ENCODE measurements at places on chromosomes 12 and 14.
A peak's percentile ranks its signal among the peaks of the same experiment; 100 is the strongest.

DNA sequence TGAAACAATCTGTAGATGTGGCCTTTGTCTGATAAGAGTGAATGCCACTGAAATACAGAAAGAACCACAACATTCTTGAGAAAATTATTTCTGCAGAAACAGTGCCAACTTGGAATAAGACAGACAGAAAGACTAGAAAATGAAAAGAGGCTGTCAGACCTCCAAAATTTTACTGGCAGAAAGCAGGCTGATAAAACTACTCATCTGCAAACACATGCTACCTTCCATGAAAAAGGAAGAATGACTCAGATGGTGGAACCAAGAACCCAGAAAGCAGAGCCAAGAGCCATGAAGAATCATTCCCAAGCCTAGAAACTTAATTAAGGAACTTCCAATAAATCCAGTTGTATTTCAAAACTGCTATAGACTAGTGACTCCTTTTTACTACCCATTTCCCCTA is 31.9 kb upstream of the OSBPL8 start:
- DNase-seq: no peak

GRCh38 chr12:15928346-15928745 is 17.2 kb downstream of the DERA start:
- no peak for DNase-seq

GRCh38 chr14:23339506-23340268 is 13.0 kb downstream of the SLC22A17 start:
- DNase-seq: no peak

GRCh38 chr14:105738638-105739037 is 212.3 kb downstream of the TMEM121 start:
- no peak for DNase-seq

- DNase-seq: peak; percentile 16
These were observed 56.4 kb upstream of the PIWIL1 start for GRCh38 chr12:130281153-130281799.

DNA sequence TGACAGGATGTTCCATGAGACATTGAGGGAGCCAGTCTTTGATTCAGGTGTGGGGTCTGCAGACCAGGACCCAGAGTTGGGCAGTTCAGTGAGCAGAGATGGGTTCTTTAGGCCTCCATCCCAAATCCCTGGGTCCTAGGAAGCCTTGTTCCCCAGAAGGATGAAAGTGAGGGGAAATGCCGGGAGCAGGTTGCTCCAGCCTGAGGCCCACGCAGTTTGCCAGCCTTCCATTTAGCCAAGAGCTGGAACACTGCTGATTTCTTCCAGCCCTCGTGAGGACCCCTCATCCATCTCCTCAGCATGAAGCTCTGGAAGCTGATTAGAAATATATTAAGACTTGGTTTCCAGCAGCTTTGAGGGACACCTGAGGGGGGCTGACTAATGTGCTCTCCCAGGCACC is 12.1 kb downstream of the C14orf132 start:
- no peak for DNase-seq

GRCh38 chr12:31570880-31571279 is 20.1 kb downstream of the DENND5B start:
- no peak for DNase-seq

DNA sequence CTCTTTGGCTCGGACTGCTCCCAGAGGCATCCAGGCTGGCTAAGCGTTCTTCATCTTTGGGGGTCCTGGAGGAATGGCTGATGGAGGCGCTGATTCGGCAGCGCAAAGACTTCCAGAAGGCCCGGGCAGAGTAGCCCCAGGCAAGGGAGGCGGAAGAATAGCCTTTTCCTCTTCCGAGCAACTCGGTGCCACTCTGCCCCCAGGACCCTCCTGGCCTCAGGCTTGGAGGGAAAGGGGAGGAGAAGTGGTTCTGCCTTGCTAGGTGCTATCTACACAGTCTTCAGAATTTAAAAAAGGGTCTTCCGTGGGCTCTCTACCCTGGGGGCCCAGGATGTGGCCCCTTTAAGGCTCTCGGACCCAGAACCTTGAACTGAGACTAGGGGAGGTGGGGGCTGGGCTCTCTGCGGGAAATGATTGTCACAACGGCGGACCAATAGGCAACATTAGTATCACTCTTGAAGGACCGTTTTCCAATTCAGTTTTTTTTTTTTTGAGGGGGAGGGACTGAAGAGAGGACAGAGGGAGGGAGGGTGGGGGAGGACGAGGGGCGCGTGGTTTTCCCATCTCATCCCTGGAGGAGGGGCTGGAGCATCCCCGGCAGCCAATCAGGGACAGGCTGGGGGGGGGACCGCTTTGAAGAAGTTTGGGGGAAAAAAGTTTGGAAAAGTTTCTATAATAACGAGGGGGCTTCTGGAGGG is at the start of gene NFATC4:
Gene NFATC4, plus strand, starts transcription at position 671 of the 698 bp plus-strand sequence. CDS start 157 bp downstream, outside the sequence.
- no peak for DNase-seq

GRCh38 chr12:113165521-113166450 is 16.3 kb downstream of the CFAP73 start:
- DNase-seq: no peak

DNA sequence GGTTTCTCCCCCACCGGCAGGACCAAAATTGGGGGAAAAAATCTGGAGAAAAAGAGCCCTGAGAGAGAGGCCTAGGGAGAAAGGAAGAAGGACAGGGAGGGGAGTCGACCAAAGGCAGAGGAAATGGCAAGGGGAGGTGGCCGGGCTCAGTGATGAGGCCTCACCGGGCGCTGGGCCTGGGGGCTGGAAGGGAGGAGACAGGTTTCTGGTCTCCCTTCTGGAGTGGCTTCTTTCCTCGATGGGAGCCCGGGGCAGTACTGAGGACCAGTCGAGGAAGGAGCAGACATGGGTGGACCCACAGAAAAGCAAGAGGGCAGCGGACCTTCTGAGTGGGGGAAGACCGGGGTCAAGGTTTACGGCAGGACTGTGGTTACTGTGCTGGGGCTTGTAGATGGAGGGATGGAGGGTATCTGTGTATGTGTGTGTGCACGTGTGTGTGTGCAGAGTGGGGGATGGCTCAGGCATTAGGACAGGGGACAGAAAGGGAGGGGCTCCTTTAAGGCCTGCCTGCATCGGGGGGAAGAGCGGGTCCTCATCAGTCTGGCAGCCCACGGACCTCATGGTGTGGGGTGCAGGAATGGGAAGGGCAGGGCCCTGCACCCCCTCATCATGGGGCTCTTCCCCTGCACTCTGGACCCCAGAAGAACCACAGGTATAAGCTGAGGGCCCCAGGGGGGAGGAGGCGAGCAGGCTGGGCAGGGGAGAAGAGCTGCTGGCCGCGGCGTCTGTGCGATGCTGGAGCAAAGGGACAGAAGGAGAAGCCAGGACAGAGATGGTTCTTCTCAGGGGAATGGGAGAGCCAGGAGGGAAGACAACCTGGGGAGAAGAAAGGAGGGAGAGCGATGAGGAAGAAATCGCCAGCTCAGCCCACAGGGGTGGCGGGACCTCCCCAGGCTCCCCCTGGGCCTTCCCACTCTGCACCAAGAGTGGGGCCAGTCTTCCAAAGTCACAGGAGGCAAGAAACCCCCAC is 15.1 kb upstream of the RPLP0 start:
- DNase-seq: no peak

DNA sequence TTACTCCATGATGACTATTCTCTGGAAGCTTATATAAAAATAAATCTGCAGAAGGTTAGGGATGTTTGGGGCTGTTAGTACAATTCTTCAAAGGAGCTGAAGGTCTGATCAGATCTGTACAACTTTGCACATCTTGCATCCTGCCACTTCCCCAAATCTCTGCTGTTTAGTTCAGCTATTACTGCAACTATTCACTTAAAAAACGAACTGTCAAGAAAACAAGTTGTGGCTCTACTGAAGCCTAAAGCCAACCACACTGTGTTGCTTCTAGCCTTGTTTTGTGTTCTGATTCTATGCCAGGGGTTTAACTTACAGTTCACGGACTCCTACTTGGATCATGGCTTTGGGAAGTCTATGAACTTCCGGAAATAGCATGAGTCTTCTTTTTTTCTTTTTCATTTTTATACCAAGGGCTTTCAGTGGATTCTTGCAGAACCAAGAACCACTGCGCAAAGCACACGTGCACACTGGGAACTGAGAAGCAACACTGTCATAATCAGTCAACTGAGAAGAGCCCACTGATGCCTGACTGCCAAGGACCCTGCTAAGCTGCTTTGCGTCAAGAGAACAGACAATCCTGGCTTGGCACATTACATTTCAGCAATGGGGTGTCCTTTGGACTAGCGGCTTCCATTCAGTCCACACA is 66.3 kb upstream of the EEA1 start:
- no peak for DNase-seq

GRCh38 chr12:111409403-111409779 is 3.7 kb downstream of the SH2B3 start:
- DNase-seq: no peak

DNA sequence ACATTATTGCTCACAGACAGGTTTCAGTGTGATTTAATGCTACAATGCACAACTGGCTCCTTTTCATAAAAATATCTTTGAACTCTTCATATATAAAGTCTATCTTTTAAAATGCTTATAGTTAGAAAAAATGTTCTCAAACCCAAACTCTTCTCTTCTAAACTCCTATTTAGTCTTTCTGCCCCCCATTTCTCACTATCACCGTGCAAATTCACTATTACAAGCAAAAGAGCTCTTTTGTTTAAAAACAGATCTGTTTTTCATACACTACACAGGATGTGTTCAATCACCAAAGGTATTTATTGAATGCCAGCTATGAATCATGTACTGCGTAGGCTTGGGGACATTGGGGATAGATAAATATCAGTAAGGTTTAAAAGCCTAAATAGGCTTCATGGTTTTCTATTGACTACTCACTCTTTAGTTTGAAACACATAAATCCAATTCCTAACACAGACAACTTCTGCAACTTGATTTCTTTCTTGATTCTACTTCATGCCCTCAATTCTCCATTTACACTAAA is 692.3 kb downstream of the C12orf50 start:
- DNase-seq: no peak

GRCh38 chr12:57323416-57323815 is 72.4 kb upstream of the STAC3 start:
- DNase-seq: no peak

- DNase-seq: no peak
These were observed 117.8 kb upstream of the KRAS start for GRCh38 chr12:25368557-25368956.

- no peak for DNase-seq
These were observed 142.7 kb downstream of the ALX1 start for GRCh38 chr12:85422762-85423161.

- no peak for DNase-seq
These were observed 5.3 kb downstream of the TBX3 start for GRCh38 chr12:114678718-114679117.

DNA sequence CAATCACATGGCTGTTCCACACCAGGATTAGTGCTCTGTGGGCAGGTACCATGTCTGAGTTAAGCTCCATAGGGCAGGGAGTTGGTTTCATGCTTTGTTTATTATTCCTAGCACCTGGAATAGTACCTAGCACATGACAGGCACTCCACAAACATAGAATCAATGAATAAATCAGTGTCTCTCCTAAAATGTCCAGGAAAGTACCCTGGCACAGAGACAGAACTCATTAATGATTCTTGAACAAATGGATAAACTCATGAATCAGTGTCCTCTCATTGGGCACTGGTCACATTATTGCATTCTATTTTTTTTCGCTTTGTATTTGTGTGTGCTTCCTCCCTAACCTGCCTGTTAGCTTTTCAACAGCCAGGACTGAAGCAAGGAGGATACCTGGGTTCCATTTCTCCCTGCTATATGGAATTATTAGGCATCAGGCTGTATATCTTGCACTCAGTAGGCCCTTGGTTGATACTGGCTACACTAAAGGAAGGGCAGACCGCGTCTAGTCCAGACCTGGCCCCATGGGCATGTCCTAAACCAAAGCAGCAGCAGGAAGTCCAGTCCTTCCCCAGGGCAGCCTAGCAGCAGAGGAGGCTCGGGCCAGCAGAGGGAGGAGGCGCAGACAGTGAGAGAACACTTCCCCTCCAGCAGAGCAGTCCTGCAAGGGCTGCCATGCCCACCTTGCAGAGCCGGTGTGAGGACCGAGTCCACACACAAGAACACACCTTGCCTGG is 18.4 kb downstream of the HDAC7 start:
- DNase-seq: no peak

GRCh38 chr14:100858838-100859220 is 32.9 kb downstream of the MEG3 start:
- DNase-seq: no peak

DNA sequence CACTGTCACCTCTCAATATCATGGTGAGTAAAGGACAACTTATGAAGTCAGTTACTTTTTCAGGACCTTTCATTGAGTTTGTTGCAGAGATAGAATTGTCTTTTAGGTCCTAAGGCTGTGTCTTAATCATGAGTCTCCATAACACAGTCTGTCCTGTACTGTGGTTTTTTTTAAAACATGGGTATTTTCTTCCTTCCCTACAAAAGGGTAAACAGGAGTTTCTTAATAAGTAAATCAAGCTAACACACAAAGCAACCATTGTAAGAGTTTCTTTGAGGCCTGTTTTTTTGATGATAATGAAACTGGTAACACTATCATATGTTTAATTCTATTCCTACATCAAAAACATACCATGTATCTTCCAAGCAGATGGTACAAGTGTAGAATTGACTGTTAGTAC is 101.4 kb downstream of the PLEKHA5 start:
- DNase-seq: no peak

GRCh38 chr14:21974741-21975140 is 301.1 kb upstream of the OR4E1 start:
- DNase-seq: no peak

GRCh38 chr14:52079239-52079959 is 10.5 kb upstream of the NID2 start:
- DNase-seq: no peak

GRCh38 chr14:22391908-22392565 is 197.0 kb downstream of the DAD1 start:
- peak; percentile 51 for DNase-seq

GRCh38 chr14:75295061-75295461 is 16.4 kb downstream of the FOS start:
- DNase-seq: peak; percentile 45

- no peak for DNase-seq
These were observed 77.5 kb downstream of the BMP4 start for GRCh38 chr14:53879022-53879686.

DNA sequence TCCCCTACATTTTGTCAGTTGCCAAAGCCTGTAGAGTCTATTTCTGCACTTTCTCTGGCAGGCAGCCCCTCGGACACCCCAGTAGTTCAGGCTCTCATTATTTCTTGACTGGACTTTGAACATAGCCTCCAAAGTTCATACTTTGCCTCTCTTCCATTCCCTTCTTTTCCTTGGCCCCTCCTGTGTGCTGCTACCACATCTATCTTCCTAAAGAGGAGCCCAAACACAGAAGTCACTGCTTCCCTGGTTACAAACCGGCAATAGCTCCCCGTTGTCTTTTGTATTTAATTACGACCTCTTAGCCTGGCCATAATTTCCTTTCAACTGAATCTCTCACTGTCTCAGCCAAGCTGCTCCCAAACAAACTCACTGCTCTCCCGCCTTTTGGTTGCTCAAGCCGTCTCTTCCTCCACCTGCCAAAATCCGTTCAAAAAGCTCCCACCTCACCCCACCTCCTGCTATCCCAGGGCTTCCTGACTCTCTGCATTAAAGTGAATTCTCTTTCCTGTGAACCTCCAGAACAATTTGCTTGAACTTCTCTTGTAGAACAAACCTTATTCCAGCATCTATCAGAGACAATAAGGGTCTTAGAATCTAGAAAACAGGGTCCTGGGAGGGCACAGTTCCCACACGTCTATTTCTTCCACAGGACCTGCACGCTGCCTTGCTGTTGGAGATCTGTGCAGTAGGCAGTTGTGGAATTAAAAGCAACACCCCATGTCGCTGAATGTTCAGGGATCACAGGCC is 46.9 kb downstream of the PRMT8 start:
- no peak for DNase-seq

GRCh38 chr12:49039421-49040363 is 20.9 kb downstream of the KMT2D start:
- no peak for DNase-seq

GRCh38 chr12:121943926-121944325 is 25.5 kb downstream of the CFAP251 start:
- no peak for DNase-seq
